ENCODE measurements at places on chromosomes 6 and 20. TPM values are rescaled to one million over a fixed set of nuclear protein-coding genes. Genes with fewer than 3 reads are reported as not detected.
A peak's percentile ranks its signal among the peaks of the same experiment; 100 is the strongest.

Gene ZBP1
- not detected for total RNA-seq

Gene PDE10A
- total RNA-seq, result 12.4 TPM

GRCh38 chr6:39952167-39952566 is 17.9 kb upstream of the MOCS1 start:
- H3K36me3 ChIP-seq, result no peaks in the 10 kb centered on the region
- H3K27ac ChIP-seq, result no peak overlapping the region
- H3K27me3 ChIP-seq, result peaks cover 27% of the 10 kb centered on the region

GRCh38 chr6:144718431-144718830 is 433.3 kb downstream of the UTRN start:
- H3K27me3 ChIP-seq, result no peaks in the 10 kb centered on the region
- DNase-seq, result peak; percentile 55
- H3K36me3 ChIP-seq, result no peaks in the 10 kb centered on the region
- H3K4me3 ChIP-seq, result no peak overlapping the region

Gene FAM210B
- total RNA-seq, result 48.9 TPM

Gene NHSL1
- total RNA-seq, result 7.2 TPM

Gene DLK2
- 0.90 TPM for total RNA-seq

Gene RAET1G
- total RNA-seq, result 2.2 TPM

DNA sequence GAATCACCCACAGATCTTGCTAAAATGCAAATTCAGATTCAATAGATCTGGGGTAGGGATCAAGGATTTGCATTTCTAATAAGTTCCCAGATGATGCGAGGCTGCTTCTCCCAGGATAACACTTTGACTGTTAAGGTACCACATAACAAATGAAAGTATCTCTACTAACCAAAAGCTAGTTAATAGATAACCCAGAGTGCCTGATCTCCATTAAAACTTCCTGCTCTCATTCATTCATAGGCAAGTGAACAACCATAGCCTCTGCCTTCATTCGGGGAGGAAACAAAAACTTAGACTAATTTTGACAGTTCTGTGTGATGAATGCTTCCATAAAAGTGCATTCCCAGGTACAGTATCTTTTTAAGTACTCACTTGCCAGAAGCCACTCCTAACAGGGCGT is 265.6 kb upstream of the BTBD3 start:
- H3K4me3 ChIP-seq, result no peak overlapping the region
- H3K27me3 ChIP-seq, result no peaks in the 10 kb centered on the region
- no peak for DNase-seq
- H3K4me1 ChIP-seq, result no peaks in the 10 kb centered on the region
- no peak overlapping the region for H3K27ac ChIP-seq
- H3K36me3 ChIP-seq, result no peaks in the 10 kb centered on the region

Gene PTCHD4
- 0.72 TPM for total RNA-seq

Gene BMP7
- not detected for total RNA-seq

DNA sequence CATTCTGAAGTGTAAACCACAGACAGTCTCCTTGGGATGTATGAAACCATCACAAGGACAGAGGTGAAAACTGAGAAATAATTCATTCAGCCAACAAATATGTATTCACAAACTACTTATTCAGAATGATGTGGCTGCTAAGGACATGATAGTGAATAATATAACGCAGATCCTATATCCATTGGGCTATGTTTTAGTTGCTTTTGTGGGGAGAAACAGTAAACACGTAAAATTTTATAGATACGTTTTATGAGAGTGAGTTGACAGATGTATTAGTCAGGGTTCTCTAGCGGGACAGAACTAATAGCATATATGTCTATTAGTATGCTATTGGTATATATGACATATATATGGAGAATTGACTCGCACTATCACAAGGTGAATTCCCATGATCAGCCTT is 402.5 kb downstream of the RFPL4B start:
- H3K27ac ChIP-seq, result no peak overlapping the region
- H3K36me3 ChIP-seq, result no peaks in the 10 kb centered on the region
- H3K4me3 ChIP-seq, result no peak overlapping the region
- H3K27me3 ChIP-seq, result no peaks in the 10 kb centered on the region
- H3K4me1 ChIP-seq, result no peaks in the 10 kb centered on the region
- DNase-seq, result no peak

GRCh38 chr6:84027340-84028181 is 6.0 kb upstream of the MRAP2 start:
- peaks cover 5% of the 10 kb centered on the region for H3K27me3 ChIP-seq
- H3K27ac ChIP-seq, result no peak overlapping the region
- no peak overlapping the region for H3K4me3 ChIP-seq
- peak; percentile 21 for DNase-seq
- no peaks in the 10 kb centered on the region for H3K4me1 ChIP-seq

DNA sequence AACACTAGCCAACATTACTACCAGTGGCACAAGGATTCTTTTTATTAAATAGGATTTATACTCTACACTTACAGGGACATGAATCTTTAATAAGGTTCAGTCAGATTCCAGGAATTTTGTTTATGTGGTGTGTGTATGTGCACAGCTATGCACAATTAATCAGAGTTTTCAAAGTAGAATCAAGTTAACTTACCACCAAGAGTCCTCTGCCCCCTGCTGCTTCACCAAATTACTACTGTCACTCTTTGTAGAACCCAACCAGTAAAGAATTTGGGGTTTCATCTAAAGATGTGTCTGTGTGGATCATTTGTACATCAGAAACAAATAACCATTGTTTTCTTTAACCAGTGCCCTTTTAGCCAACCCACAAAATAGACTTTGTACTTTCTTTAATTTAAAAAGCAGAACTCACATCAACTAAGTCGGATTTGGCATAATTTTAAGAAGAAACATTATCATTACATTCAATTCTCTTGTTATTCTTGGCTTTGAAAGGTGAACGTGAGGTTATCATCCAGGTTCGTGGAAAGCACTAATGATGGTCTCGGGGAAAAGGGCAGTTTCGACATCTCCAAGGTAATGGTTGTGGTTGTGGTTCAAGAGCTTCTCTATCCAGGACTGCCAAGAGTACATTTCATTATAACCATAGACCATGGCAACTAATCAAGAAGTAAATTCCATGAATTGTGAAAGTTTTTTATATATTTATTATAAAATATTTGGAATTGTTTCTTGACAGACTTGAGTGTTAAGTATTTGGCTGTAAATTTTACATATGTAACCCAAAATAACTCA is 514.3 kb upstream of the ID4 start:
- no peaks in the 10 kb centered on the region for H3K36me3 ChIP-seq
- H3K27me3 ChIP-seq, result no peaks in the 10 kb centered on the region
- DNase-seq, result no peak
- no peaks in the 10 kb centered on the region for H3K4me1 ChIP-seq
- no peak overlapping the region for H3K27ac ChIP-seq

DNA sequence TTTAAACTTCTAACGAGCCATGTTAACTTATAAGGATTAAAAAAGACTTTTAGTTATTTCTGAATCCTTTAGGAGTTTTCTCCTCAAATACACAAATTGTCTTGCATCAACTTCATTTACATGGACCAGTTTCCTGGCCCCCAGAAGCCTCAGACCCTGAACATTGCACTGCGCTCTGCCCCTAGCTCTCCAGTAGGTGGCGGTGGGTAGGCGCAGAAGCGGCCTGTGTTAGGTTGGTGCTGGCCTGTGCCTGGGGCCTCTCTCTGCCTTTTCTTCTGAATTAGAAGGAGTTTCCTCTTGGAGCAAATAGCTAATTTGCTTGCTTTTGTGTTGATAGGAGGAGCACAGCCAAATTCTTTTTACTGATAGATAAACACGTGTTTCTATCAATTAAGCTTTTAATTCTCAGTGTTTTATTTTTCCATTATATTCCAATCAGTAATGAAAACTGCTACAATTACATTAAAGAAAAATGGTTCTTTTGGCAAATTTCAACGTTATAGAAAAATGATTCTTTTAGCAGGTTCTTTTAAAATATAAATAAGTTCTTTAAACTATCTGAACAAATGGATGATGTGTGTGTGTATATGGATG is 44.4 kb downstream of the DTD1 start:
- no peak overlapping the region for H3K27ac ChIP-seq
- H3K36me3 ChIP-seq, result peaks cover 3% of the 10 kb centered on the region
- no peak overlapping the region for H3K4me3 ChIP-seq
- H3K4me1 ChIP-seq, result no peaks in the 10 kb centered on the region
- peak; percentile 59 for DNase-seq

DNA sequence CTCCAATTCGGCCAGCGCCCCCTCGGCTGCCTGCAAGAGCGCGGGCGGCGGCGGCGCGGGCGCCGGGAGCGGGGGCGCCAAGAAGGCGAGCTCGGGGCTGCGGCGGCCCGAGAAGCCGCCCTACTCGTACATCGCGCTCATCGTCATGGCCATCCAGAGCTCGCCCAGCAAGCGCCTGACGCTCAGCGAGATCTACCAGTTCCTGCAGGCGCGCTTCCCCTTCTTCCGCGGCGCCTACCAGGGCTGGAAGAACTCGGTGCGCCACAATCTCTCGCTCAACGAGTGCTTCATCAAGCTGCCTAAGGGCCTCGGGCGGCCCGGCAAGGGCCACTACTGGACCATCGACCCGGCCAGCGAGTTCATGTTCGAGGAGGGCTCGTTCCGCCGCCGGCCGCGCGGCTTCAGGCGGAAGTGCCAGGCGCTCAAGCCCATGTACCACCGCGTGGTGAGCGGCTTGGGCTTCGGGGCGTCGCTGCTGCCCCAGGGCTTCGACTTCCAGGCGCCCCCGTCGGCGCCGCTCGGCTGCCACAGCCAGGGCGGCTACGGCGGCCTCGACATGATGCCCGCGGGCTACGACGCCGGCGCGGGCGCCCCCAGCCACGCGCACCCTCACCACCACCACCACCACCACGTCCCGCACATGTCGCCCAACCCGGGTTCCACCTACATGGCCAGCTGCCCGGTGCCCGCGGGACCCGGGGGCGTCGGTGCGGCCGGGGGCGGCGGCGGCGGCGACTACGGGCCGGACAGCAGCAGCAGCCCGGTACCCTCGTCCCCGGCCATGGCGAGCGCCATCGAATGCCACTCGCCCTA is 963 bp downstream of the FOXF2 start:
- peaks cover 16% of the 10 kb centered on the region for H3K4me1 ChIP-seq
- H3K27me3 ChIP-seq, result no peaks in the 10 kb centered on the region
- H3K4me3 ChIP-seq, result peak overlapping the region; percentile 58
- H3K36me3 ChIP-seq, result peaks cover 4% of the 10 kb centered on the region

DNA sequence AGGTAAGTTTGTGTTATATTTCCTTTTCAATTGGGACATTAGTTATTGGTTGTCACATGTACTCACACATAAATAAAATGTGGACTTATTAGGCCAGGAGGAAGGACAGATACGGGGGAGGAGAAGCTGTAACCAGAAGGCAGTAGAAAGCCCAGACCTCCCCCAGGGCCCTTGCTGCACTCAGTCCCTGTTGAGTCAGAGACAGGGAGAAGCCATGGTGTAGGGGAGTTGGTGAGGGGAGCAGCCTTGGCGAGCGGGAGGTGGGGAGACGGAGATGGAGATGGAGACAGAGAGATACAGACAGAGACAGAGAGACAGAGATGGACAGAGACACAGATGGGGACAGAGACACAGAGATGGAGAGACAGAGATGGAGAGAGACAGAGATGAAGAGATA is 263.2 kb downstream of the DLL1 start:
- no peak overlapping the region for H3K27ac ChIP-seq
- no peak overlapping the region for H3K4me3 ChIP-seq
- H3K27me3 ChIP-seq, result no peaks in the 10 kb centered on the region

Gene GPR31
- total RNA-seq, result not detected

DNA sequence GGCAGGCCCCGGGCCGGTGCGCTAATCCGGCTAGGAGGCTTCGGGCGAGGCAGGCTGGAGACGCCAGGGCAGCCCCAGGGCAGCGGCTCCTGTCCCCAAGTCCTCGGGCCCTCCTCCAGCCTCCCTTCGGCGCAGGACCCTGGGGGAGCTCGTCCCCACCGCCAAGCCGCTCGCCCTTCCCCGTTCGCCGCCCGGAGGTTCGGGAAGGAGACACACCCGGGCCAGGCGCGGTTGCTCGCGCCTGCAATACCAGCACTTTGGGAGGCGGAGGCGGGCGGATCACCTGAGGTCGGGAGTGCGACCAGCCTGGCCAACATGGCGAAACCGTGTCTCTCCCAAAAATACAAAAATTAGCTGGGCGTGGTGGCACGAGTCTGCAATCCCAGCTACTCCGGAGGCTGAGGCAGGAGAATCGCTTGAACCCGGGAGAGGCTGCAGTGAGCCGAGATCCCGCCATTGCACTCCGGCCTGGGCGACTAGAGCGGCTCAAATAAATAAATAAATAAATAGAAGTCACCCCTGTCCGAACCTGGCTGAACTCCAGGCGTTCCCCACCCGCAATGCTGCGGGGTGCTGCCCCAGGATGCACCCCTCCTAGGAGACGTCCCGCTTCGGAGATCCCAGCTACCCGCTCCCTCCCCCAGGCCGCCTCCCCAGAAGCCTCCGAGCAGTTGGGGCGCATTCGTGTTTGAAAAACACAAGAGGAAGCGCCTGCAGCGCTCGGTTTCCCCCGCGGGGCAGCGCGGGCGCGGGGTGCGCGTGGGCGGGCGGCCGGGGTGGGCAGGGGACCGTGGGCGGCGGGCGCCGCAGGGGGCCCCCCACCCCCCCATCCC is 27.5 kb downstream of the SERPINB9 start:
- H3K27ac ChIP-seq, result no peak overlapping the region
- DNase-seq, result no peak
- H3K4me1 ChIP-seq, result peaks cover 19% of the 10 kb centered on the region
- no peaks in the 10 kb centered on the region for H3K36me3 ChIP-seq
- no peak overlapping the region for H3K4me3 ChIP-seq

Gene NNAT
- 2.8 TPM for total RNA-seq

- H3K4me1 ChIP-seq, result peaks cover 9% of the 10 kb centered on the region
- no peaks in the 10 kb centered on the region for H3K36me3 ChIP-seq
- no peaks in the 10 kb centered on the region for H3K27me3 ChIP-seq
- H3K4me3 ChIP-seq, result no peak overlapping the region
Measured at GRCh38 chr6:116099036-116099435, 1.6 kb upstream of the NT5DC1 start.

DNA sequence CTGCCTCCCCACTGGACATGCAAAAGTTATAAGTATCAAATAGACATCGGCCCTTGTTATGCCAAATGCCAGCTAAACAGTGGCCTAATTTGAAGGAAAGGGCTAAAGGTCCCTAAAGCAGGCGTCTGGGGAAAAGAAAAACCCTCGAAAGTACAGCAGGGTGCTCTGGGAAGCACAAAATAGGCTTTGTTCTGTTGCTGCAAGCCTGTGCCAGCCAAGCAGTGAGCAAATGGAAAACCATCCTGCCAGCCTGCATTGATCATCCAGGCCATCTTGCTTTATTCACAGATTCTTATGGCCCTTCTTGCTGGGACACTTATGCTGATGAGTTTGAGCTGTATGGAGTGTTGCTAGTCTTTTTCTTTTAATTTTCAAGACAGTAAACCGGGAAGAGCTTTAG is 62.2 kb upstream of the PLEKHG1 start:
- DNase-seq, result no peak
- H3K4me1 ChIP-seq, result no peaks in the 10 kb centered on the region
- H3K4me3 ChIP-seq, result no peak overlapping the region
- H3K36me3 ChIP-seq, result no peaks in the 10 kb centered on the region

- no peaks in the 10 kb centered on the region for H3K36me3 ChIP-seq
- H3K4me1 ChIP-seq, result peaks cover 7% of the 10 kb centered on the region
- no peak overlapping the region for H3K4me3 ChIP-seq
- no peak overlapping the region for H3K27ac ChIP-seq
Measured at GRCh38 chr6:131765081-131765803, 42.6 kb upstream of the ENPP1 start.

Gene CGA
- not detected for total RNA-seq

Gene MAPK14
- total RNA-seq, result 74.4 TPM

- no peaks in the 10 kb centered on the region for H3K36me3 ChIP-seq
- H3K4me3 ChIP-seq, result no peak overlapping the region
- no peak for DNase-seq
- H3K27me3 ChIP-seq, result peaks cover 64% of the 10 kb centered on the region
- no peak overlapping the region for H3K27ac ChIP-seq
Measured at GRCh38 chr6:33975661-33976436, 170.0 kb downstream of the GRM4 start.

Measured in IMR-90 (cell line).